ENCODE measurements at places on chromosomes 11 and 22.

DNA sequence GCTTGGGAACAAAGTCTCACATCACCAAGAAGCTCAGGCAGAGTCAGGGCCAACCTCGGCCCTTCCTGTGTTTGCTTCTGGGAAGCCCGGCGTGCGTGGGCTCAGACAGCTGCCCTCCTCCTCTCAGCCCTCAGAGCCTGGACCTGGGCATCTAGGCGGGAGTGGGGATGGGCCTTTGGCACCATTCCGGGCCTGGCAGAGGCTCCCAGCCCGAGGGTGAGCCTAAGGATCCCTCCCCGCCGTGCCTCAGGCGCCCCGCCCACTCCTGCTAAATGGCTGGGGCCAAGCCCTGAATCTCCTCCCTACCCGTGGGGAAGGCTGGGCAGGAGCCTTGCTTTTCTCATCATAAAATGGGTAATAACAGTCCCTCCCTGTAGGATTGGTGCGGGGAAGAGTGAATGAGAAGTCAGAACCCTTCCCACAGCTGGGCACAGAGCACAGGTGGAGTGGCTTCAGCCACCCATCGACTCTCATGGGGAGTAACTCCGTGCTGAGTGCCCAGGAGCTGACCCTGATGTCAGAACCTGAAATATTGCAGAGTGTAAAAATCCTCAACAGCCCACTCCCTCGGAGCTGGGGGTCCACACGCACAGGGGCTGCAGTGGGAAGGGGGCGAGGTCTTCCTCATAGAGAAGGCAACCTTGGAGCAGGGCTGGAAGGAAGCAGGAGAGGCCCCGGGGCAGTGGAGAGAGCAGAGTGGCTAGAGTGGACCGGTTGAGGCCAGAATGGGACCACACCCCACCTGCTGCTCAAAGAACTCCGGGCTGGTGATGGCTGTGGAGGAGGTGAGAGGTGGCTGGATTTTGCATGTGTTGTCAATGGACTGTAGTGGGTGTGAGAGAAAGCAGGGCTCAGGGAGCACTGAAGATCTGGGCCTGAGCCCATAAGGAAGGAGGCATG, 18.8 kb upstream of the CDKN1C start:
- DNase-seq = no peak

DNA sequence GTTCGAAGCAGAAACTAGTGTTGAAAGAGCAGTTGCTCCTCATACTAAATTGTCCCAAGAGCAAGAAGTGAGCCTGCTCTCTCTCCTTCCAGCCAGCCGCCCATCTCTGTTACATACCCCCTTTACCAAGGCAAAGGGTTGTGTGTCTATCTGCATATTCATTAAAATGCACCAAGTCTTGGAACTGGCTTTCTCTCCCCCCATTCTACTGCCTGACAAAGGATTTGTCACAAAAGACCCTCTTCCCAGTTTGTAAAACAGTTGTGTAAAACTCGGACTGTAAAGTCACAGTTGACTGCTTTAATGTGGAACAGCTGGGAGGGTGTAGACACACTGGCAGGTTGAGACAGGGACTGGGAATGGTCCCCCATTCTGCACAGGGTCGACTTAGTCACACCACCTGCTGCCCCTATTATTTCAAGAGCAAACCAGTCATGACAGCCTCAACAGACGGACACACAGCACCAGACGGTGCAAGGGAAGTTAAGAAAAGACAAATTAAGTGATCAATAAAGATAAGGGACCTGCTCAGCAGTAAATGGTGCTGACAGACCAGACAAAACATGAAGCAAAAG, 60.0 kb upstream of the HTATIP2 start:
- no peak for DNase-seq

GRCh38 chr22:32868946-32869345, 67.4 kb downstream of the TIMP3 start:
- DNase-seq = no peak

DNA sequence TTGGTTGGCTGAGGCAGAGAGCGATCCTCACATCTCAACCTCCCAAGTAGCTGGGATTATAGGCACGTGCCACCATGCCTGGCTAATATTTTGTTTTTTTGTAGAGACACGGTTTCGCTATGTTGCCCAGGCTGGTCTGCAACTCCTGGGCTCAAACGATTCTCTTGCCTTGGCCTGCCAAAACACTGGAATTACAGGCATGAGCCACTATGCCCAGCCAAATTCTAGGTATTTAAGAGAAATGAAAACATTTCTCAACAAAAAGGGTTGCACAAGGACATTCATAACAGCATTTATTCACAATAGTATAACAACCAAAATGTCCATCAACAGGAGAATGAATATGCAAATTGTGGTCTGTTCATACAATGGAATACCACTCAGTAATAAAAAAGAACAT, 31.7 kb upstream of the RBX1 start:
- no peak for DNase-seq

DNA sequence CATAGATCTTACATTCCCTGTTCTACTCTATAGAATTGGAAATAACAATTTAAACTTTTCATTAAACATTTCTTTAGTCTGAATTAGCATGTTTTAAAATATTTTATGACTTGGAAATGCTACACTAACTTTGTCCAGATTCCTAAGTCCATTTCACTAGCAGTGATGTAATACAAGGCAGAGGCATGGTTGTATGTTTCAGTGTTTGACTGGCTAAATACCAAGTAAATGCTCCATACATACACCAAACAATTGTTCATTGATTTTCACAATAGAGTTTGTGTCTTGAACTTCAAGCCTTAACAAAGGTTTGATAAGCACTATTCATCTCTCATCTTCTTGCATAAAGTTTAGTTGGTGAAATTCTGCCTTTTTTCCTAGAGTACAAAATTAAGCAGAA, 13.5 kb downstream of the ZBED5 start:
- DNase-seq = no peak

DNA sequence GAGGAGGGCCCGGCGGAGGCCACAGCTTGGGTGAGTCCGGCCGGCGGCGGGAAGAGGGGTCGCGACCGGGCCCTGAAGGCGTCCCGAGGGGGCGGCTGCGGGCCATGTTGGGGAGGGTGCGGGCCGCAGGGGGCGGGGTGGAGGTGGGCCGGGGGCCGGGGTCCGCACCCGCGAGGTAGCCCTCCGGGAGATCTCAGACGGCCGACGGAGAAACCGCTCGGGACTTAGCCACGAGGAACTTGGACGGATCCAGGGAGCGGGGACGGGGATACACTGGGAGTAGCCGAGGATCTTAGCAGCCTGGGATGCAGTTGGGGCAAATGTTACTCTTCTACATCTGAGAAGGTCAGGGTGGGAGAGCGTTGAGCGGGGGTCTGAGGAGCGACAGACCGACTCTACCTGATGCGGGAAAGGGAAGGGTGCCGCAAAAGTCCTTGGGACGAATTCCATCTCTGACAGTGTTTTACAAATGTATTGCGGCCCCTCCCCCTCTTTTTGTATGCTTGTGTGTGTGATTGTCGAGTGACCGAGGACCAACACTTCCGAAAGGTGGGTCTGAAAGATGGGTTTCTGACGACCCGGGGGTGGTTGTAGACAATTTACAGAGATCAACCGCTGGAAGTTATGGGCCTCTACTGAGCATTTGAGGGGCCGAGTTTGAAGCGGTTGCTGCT, 658 bp downstream of the STIP1 start:
- DNase-seq = no peak

GRCh38 chr11:75673977-75674582, 5.2 kb upstream of the MAP6 start:
- DNase-seq = no peak

GRCh38 chr11:124329787-124330478, 9.9 kb upstream of the OR8D2 start:
- no peak for DNase-seq

DNA sequence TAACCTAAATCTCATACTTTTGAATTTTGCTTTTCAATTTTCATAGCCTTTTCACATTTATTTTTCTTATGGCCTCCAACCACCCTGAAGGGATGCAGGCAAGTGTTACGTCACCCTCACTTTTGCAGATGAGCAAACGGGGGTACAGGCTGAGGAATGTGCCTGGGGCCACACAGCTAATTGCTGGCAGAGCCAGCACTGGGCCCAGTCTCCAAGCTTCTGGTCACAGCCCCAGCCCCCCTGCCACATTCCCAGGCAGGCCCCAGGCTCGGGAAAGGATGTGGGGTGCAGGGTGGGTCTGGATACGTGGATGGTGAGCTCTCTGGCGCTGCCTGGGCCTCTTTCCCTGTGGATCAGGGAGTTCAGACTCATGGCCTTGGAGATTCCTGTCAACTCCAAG, 138.6 kb downstream of the PKNOX2 start:
- no peak for DNase-seq

DNA sequence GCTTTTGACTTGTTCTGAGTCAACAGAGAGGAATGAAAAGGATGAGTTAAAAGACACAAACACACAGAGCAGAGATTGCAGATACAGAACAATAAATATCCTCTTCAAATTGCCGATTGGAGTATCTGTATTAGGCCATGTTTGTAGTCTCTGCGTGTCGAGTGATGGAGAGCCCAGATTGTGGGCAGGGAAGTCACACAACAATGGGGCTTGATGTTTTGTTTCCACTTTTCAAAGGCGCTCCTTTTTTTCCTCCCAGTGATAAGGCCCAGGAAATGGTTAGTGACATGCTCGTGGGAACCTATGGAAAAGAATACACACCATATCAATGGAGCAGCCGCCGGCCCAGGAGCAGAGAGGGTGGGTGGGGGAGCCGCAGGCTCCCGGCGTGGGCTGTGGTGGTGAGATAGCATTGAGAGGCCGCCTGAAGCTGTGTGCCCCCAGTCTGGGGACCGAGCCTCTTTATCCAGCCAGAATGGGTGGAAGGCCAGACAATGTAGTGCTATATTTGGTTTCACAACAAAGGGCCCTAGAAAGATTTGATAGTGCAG, 555.9 kb downstream of the INSC start:
- DNase-seq = no peak

GRCh38 chr11:95586155-95586554, 203.4 kb downstream of the FAM76B start:
- DNase-seq = no peak

DNA sequence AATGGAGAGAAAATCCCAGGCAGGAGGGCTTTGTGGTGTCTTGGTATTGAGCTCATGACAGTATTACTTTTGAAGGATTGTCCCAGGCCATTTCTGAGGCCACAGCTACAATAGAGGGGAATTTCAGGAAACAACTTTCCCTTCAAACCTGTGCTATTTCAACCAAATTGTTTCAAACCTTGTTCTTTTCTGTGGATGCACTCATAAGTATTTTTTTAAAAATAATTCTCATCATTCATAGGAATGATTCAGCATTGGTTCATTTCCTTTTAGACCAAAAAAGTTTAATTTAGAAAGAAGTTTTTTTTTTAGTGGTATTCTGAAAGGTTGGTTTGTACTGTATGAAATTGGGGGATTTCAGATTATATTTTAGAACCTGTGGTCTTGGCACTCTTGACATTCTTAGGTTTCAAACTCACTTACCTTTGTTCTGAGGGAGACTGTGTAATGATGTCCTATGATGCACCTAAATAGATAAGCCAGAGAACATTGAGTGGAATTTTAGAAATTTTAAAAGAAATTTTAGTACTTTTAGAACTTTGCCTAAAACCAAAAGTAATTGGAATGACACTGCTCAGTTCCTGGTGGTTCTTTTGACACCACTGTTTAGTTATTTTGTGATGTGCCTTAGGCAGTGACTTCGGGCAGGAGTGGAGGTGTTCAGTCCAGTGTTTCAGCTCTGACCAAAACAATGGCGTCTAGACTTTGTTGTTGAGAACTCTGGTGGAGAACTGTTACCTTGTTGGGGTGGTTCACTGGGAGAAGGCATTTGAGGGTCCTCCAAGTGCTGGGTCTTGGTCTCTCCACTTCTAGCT, 12.2 kb downstream of the TEAD1 start:
- no peak for DNase-seq

DNA sequence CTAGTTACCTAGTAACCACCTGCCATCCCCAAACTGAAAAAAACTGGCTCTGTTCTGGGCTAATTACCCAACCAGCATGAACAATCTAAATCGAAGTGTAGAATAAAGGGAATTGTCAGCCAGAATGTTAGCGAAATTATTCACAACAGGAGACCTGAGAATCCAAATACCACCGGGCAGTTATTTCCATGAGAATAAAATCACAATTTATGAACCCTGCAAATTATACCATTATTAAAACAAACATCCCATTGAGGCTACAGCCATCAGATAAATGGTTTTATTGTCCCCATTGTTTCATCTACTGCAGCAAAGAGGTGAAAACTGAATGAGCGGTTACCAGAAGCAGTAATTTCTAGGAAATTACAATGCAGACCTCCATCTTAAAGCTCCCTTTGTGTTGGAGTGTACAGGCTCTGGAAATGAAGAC, 21.7 kb downstream of the FAM168A start:
- DNase-seq = no peak

GRCh38 chr11:110159476-110159875, 66.3 kb downstream of the ZC3H12C start:
- DNase-seq = no peak

- DNase-seq = no peak
Observed at GRCh38 chr11:3225826-3226750, 6.1 kb downstream of the MRGPRE start.

- no peak for DNase-seq
Observed at GRCh38 chr22:48579043-48579927, 1248.4 kb downstream of the BRD1 start.

- no peak for DNase-seq
Observed at GRCh38 chr22:36435516-36436415, 45.7 kb downstream of the TXN2 start.

DNA sequence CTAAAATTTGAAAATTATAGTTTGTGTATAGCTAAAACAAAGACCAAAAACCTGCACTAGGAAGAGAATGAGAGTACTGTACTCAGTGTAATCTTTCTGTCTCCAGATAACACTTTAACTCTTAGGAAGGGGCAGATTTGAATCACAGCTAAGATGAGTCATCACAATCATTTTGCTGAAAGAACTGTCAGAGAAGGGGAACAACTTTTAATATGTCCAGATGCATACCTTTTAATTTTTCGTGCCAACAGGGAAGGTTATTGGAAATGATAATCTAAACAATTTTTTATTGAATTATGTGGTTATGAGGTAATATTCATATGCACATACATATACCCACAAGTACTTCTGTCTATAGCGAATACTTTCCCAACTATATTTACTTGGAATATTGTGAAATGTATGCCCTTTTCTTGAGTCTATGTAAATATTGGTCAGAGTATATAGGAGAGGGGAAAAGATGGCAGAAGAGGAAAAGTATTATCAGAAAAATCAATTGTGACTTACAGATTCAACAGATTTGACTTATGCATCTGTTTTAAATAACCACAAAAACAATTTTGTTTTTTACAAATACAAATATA, 51.1 kb upstream of the MUC15 start:
- no peak for DNase-seq

Data from renal pelvis (tissue), 12 donors.